ENCODE measurements at places on chromosomes 1 and 21. TPM values are rescaled to one million over a fixed set of nuclear protein-coding genes. Genes with fewer than 3 reads are reported as not detected.

PADI4 gene
- total RNA-seq, result not detected

VANGL1 gene
- total RNA-seq, result 15.5 TPM

STUM gene
- not detected for total RNA-seq

CD101 gene
- total RNA-seq, result 0.10 TPM

UTS2 gene
- total RNA-seq, result not detected
